Breast epithelium (tissue), 4 donors: ENCODE measurements at places on chromosomes 3 and 15. TPM values are rescaled to one million over a fixed set of nuclear protein-coding genes. Genes with fewer than 3 reads are reported as not detected.

Gene CPN2
- not detected for total RNA-seq

Gene GP5
- total RNA-seq, result 0.16 TPM

Gene NMNAT3
- total RNA-seq, result 6.6 TPM

Gene TLR9
- total RNA-seq, result not detected

Gene FAM98B
- 13.4 TPM for total RNA-seq

Gene A4GNT
- total RNA-seq, result not detected

Gene PLA2G4E
- total RNA-seq, result not detected

Gene RCCD1
- 9.8 TPM for total RNA-seq

Gene COL6A5
- not detected for total RNA-seq

Gene PPARG
- 359 TPM for total RNA-seq

Gene PPP2R3A
- total RNA-seq, result 43.6 TPM

Gene HYAL2
- total RNA-seq, result 215 TPM

Gene SI
- total RNA-seq, result not detected

Gene CELF6
- 3.5 TPM for total RNA-seq

Gene UTS2B
- total RNA-seq, result not detected

Gene FETUB
- not detected for total RNA-seq

Gene CXCR6
- 4.5 TPM for total RNA-seq

Gene FOXL2NB
- total RNA-seq, result not detected

Gene CAPN3
- 15.4 TPM for total RNA-seq

Gene EIF4E3
- total RNA-seq, result 16.1 TPM

Gene SLC12A1
- total RNA-seq, result not detected

Gene DNAJB8
- total RNA-seq, result not detected

Gene AMIGO3
- total RNA-seq, result 1.0 TPM
